ENCODE measurements at places on chromosomes 1 and 21.
A peak's percentile ranks its signal among the peaks of the same experiment; 100 is the strongest.

DNA sequence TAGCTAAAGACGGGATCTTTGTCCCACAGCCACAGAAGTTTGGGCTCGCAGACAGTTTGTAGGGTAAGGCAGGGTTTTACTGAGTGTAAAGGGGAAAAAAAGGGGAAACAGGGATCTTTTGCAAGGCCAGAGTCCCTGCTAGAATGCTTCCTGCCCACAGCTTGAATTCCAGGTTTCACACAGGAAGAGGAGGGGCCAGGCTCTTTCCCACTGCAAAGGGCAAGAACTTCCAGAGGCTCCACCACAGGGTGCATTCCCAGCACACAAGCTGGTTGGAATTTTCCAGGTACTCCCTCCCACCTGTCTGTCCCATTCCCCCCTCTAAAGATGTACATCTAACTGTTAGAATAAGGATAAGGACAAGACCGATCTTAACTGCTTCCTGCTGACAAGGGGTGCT is 1126.9 kb downstream of the KCNT2 start:
- DNase-seq = no peak

- no peak for DNase-seq
Measured at GRCh38 chr1:86788300-86789206, 84.2 kb downstream of the SH3GLB1 start.

DNA sequence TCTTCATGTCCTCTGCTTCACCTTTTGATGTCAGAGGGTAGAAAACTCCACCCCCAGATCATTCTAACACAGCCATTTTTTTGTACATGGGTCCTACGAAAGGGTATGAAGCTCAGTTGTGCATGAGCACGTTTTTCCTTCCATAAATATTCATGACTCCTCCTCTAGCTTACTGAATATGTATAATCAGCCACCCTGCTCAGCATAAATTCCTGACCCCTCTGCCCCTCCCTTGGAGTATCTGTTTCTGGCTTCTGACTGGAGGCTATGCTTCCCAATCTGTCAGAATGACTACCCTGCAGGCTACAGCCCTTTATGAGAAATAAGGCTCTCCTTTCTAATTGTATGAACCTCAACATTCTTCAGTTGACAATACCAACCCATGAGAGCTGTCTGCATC is 42.8 kb upstream of the PARP1 start:
- no peak for DNase-seq

DNA sequence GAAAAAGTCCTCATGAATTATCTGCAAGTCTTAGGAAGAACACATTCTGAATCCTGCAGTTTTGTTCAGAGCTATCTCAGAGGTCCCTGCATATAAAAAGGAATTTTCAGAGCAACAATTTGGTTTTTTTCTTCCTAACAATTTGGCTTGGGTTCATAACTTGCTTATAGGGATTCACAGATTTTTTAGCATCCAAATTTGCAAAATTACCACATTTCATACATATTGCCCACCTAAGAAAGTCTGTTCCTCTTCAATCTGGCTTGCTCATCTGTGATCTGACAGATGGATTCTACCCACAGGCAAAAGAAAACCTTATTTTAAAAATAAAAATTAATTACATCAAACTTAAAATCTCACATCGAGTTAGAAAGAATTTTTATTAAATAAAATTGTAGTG is 714.4 kb upstream of the NCAM2 start:
- DNase-seq = no peak

- DNase-seq = no peak
Measured at GRCh38 chr1:62796221-62796620, 12.3 kb downstream of the ATG4C start.

- no peak for DNase-seq
Measured at GRCh38 chr21:33931799-33932390, 16.3 kb upstream of the ATP5PO start.

- DNase-seq = no peak
Measured at GRCh38 chr1:202329891-202330290, 11.8 kb downstream of the UBE2T start.

- no peak for DNase-seq
Measured at GRCh38 chr1:205970486-205970885, 27.2 kb upstream of the SLC26A9 start.

DNA sequence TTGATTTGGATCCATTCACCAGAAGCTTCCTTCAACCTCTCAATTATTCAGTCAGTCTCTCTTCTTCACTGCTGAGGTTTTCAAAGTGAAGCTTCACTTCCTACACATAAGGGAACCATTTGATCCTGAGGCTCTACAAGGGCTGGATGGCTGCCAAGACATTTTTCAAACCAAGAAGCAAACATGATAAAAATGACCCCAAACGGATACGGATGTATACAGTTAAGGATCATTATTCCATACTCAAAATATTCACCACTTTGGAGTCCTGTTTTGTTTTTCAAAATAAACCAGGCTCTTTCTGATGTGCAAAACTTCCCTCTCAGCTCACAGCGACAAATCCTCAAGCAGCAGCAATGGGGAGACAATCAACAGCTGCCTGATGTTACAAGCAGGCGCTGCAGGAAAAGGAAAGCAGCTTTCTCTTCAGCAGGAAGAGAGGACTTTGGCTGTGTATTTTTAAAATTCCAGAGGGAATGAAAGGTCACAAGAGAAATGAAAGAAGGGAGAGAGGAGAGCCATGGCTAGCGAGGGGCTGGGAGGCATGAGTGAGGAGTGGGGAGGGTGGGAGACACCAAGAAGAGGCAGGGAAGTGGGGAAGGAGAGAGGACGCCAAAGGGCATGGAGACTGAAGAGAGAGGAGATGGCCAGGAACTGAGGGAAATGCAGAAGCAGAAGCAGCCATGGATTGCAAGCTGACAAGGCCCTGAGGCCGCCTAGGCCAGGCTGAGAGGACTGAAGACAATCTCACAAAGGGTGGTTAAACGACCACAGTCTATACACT is 145.4 kb downstream of the SLC45A1 start:
- peak; percentile 58 for DNase-seq

DNA sequence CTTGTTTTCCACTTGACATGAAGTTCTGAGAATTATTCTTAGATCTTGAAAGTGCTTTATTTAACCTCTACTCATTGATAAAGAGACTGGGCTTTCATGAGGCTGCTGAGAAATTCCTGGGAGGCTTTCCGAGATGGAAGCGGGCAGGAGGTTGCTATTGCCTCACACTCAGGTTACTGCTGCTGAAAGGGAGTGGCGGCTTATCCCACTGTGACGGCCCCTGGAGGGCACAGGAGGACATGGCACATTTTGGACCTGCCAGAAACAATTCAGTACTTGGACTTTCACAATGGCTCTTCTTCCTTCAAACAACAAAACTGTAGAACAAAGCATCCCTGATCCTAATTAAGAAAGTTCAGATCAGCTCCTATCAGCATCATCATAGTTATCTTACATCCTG is 16.2 kb upstream of the MARK1 start:
- DNase-seq = no peak

DNA sequence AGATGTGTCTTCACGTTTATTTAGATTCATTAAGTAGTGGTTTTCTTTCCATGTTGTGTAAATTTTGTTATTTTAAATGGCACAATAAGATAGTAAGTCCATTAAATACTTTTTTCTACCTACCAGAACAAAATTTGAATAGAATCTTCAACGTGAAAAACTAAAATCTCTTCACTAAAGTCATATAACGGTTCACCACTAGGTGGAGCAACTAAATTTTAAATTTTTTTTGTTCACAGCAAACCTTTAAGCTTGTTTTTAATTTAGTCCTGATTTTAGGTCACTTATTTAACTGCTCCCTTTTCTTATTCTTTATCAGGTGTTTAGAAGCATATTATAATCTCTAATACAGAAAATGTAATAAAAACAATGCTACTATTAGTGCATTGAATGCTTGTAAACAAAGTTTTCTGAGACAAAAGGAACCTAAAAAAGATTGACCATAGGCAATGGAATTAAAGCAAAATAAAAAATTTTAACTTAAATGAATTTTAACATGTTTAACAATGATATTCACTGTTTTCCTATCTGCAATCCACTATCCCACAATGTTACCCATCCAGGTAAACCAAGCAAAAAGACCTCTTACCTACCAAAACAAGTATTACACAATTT is 28.3 kb upstream of the PKN2 start:
- DNase-seq = peak; percentile 25

DNA sequence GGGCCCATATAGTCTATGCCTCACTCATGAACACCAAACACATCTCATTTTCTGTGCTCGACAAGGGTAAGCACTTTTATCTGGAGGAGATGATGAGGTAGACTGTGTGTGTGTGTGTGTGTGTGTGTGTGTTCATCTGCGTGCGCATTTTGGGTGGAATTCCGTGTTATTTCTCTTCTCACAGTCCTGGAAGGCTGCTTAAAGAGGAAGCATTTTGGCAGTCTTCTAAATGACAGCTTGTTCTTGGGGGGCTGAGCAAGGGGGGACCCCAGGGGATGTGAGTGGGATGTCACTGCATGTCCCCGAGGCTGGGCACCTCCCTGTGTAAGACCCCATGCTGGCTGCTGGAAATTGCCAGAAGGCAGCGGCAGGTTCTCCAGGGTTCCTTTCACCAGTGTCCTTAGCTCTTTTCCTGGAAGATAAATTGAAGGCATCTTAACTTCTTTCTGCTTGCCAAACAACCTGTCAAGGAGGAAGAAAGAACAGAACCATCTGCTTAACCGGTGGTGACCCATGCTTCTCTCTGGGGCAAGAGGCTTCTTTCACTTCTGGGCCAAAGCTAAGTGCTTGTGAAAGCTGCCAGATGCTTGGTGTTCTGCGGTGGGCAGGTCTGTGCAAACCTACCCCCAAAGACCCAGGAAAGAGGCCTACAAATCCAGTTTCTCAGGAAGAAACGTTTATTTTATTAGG is 9.9 kb upstream of the RD3 start:
- no peak for DNase-seq

DNA sequence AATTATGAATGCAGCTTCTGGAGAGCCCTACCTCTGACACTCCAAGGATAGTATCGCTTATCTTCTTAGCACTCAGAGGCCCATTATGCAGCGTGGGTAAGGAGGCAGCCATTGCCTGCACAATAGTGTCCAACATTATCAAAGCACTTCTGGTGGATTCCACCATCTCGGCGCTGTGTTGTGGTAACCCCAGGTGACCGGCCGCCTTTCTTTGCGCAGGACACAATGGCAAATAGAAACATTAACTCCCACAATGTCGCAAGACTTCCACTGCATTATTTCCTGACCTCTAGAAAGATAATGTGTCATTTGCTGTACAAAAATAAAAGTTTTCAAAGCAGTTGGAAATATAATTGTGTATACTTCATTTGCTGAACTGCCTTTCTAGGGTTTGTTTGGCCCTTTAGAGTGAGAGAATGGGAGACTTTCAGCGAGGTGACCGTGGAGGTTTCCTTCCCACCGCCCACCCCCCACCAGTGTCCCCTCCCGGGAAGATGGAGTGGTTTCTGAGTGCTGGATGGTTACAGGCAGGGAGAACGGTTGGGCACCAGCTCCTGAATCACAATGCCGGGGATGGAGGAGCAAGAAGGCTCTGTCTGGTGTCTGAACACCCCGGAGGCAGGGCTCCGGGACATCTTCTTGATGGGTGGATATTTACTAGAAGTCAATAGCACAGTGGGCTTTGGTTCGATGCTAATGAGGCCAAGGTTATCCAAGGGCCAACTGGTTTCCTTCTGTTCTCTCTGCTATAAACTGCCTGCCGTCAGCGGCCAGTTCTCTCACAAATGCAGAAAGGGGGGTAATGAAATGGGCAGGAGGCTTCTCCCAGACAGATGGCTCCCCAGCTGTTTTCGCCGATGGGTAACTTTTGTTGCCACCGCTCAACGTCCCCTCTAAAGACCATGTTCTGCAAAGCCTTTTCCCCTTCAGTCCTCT is 215.4 kb upstream of the PROX1 start:
- no peak for DNase-seq

DNA sequence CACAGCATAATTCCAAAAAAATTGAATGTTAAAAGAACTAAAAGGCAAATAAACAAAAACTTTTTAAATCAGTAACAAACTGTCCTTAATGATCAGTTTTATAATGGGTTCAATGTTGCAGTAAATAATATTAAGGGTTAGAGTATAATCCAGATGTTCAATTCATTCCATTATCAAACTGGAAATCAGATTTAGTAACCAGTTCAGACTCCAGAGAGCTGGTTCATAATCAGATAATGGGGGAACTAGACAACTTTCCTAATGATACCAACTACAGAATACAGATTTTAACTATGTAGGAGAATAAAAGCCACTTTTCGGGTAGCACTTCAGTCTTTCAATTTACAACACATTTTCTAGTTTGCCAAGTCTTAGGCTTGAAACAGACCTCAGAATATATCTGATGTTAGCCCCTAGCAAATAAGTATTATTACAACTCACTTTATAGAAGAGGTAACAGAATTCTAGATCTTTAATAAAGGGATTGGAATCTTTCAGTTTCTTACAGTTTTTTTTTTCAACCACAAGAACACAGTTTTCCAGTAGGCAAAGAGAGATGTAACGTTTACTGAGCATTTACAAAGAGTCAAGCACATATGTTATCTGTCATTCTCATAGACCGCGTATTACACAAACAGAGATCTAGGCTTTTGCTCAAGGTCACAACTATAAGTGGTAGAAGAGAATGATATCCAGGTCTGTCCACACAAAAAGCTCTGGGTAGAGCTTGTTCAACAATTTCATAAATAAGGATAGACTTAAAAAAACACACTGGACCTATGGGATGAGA is 1.9 kb upstream of the DCAF6 start:
- no peak for DNase-seq

DNA sequence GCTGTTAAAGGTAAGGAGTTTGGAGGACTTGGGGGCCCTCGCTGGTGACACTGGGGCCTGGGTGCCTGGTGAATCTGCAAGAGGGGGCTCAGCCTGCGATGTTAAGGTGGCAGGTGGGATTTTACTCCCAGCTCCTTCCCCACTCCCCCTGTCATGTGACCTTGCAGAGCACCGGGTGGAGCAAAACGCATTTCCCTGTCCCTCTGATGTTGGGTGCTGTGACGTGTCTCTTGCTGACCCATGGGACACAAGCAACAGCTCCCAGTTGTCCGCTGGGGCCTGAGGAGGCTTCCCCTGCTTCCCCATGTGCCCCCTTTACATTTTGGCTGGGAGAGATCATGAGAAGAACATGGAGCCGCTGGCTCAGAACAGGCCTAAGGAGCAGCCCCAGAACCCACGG is 319.0 kb downstream of the MATN1 start:
- DNase-seq = no peak

DNA sequence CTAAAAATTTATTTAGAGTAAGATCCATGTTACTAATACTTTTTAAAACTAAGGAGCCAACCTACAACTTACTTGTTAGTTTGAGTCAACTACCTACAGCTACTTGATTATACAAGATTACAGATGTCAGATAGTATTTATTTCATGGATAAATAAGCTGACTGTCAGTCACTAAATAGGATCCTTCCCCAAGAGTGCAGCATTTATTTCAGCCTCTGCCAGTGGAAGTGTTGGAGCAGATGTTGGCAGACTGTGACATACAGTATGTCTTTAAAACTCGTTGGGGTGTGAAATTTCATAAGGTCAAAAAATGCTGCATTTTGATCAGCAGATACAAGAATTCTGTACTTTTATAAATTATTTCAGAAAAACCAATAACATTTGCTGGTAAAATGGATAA is 156.2 kb downstream of the AKT3 start:
- no peak for DNase-seq

DNA sequence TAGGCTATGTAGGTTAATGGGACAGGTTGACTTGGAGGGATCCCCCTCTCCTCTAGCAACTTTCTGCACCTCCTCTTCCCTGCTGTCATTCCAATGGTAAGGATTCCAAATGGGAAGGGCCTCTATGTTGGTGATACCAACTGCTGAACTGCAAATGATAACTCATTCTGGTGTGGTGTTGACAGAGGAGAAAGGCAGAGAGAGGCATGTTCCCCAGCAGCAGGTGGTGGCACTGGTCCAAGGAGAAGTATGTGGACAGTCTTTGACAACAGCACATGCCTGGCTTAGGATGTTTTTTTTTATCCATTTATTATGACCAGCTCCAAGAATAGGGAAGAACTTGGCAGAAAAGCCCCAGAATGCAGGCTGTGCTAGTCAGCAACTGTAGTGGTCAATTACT is 19.6 kb upstream of the SPAG17 start:
- DNase-seq = no peak
